Right forelimb (tissue), 1 donor: ENCODE measurements at places on chromosomes 7 and 10.

DNA sequence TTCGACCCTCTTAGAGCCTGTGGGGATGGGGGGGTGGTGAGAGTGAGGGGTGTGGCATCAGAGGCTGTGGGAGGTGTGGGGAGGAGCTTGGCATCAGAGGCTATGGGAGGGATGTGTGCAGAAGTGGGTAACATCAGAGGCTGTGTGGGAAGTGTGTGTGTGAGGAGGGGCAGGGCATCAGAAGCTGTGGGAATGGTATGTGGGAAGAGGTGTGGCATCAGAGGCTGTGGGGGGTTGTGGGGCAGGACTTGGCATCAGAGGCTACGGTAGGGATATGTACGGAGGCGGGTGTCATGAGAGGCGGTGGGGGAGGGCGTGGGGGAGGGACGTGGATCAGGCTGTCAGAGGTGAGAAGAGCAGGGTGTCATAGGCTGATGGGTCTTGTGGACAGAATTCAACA is 97.4 kb downstream of the SEC23IP start:
- no peak for DNase-seq

DNA sequence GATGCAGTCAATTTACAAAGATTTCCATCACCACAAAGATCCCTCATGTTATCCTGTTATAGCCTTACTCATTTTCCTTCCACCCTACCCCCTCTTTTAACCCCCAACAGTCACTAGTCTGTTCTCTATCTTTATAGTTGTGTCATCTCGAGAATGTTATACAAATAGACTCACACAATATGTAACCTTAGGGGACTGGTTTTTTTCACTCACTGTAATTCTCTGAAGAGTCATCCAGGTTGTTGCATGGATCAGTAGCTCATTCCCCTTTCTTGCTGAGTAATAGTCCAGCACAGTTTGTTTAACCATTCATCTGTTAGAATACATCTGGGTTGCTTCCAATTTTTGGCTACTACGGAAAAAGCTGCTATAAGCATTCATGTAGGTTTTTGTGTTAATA is 121.1 kb upstream of the PDE1C start:
- no peak for DNase-seq

DNA sequence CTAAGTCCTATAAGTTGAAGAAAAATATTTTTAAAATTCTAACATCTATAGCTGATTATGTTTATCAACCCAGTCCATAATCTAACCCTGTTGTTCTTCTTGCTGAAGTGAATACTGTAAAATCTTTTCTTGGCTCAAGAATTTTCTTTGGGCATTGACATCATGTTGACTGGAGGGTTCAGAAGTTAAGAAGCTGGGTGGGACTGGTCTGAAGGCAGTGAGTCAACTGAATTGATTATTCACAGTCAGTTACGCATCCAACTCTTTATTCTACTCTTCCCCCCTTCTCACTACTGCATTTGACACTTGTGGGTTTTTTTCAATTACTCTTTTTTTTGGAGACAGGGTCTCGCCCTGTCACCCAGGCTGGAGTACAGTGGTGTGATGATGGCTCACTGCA is 31.0 kb downstream of the DENND2A start:
- DNase-seq = no peak

GRCh38 chr10:64033711-64034110 is 512.5 kb downstream of the REEP3 start:
- DNase-seq = no peak

- DNase-seq = no peak
Observed at GRCh38 chr10:24240041-24240751, 31.3 kb downstream of the KIAA1217 start.

DNA sequence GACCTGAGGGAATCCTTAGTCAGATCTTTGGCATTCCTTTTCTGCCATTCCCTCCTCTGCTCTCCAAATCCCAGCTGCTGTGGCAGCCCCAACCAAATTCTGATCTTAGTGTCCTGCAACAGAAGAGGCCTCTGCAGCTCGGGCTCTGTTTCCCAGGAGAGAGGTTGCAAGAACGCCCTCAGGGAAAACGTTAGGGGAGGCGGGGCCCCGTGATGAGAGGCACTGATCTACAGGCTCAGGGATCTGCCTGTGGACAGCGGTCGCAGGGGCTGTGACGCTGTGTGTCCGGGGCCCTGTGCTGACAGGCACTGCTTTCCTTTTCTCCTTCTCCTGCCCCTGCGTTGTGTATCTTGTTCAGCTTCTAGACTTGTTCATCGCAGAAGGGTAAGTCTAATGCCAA is 57.3 kb upstream of the DPYSL4 start:
- no peak for DNase-seq

DNA sequence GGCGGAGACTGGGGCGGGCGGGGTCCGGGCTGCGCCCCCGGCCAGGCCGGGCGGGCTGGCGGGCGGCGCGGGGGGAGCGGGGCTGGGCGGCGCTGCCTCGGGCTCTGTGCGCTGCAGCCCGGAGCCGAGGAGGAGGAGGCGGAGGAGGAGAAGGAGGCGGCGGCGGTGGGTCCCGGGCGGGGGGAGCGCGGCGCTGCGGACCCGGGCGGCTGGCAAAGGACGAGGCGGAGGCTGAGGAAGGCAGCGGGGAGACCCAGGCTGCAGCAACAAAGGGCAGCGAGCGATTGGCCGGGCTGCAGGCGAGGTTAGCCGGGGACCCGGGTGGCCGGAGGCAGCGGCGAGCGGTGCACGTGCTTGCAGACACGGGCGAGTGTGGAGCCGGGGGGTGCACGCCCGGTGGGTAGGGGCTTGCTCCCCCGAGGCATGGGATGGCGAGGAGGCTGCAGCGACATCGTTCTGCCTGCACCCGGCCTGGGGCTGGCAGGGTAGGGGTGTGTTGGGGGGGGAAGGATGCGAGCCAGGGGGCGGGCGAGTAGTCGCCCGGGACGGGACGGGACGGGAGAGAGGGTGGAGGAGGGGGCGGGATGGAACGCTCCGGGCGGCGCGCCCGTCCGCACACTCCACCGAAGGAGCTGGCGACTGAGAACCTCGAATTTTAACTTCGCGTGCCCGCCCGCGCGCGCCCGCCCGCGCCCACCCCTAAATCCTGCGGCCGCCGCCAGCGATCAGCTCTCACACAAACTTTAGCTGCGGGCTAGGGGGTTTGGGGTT is 844 bp upstream of the KAT6B start:
- DNase-seq = no peak
